ENCODE measurements at places on chromosomes 11 and 22.
A peak's percentile ranks its signal among the peaks of the same experiment; 100 is the strongest.

- no peak for DNase-seq
- no peak overlapping the region for H3K4me3 ChIP-seq
- no peaks in the 10 kb centered on the region for H3K4me1 ChIP-seq
- H3K27me3 ChIP-seq = peaks cover 27% of the 10 kb centered on the region
- H3K36me3 ChIP-seq = no peaks in the 10 kb centered on the region
These were observed 2.7 kb upstream of the ANO3 start for GRCh38 chr11:26329206-26329605.

DNA sequence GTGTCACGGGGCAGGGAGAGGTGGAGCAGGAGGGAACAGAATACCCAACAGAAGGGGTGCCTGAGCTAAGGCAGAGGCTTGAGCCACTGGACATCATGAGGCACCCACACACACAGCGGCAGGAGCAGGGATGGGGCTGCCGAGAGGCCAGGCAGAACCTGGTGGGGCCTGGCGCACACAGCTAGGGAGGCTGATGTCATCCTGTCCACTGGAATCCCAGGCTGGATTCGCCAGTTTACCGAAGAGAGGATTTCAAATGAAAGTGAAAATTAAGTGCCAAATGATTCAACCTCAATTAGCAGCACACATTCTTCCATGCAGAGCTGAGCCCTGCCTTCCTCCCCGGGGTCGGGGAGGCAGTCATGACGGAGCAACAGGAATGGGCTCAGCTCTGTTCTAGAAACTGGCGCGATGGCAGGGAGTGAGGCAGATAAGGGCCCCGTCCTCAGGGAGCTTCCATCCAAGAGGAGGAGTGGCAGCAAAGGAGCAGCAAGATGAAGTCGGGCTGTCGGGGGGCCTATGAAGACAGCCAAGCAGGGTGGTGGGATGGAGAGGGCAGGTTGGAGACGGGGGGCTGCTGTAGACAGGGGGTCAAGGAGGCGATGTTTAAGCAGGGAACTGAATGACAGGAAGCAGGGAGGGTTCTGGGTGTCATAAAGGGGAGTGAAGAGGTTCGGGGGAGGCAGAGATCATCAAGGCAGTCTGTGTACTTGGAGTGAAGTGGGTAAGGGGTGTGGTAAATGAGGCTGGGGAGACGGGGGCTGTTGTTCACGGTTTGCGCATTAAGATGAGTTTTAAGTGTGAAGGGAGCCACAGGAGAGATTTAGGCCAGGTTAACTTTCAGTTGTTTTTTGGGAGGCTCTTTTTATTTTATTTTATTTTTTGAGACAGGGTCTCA lies 6.4 kb downstream of the RAC2 start:
- H3K27me3 ChIP-seq = no peaks in the 10 kb centered on the region
- H3K27ac ChIP-seq = peak overlapping the region; percentile 20
- H3K4me3 ChIP-seq = no peak overlapping the region
- no peak for DNase-seq
- H3K4me1 ChIP-seq = no peaks in the 10 kb centered on the region

- peaks cover 22% of the 10 kb centered on the region for H3K4me1 ChIP-seq
- no peak for DNase-seq
- peak overlapping the region; percentile 97 for H3K27ac ChIP-seq
These were observed 1.4 kb downstream of the FDX1 start for GRCh38 chr11:110431051-110431672.

DNA sequence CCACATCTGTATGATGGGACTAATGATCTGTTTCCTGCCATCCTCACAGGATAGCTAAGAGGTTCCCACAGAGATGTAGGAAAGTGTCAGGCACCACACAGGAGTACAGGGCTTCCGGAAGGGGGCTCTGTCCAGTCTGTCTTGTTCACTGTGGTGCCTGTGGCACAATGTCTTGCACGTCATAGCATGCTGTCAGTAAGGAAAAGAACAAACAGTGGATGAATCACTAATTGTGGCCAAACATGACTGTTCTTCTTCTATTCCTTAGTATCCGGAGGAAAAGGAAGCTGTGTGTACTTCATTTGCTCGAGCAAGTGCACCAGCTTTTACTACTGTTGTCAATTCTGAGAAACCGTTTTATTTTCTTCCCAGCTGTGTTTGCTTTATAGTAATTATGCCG lies 73.4 kb upstream of the YWHAH start:
- H3K4me1 ChIP-seq = no peaks in the 10 kb centered on the region
- no peak overlapping the region for H3K4me3 ChIP-seq
- DNase-seq = peak; percentile 33
- H3K36me3 ChIP-seq = no peaks in the 10 kb centered on the region
- H3K27me3 ChIP-seq = no peaks in the 10 kb centered on the region

- no peak for DNase-seq
- no peaks in the 10 kb centered on the region for H3K36me3 ChIP-seq
- no peak overlapping the region for H3K4me3 ChIP-seq
- no peaks in the 10 kb centered on the region for H3K4me1 ChIP-seq
- no peak overlapping the region for H3K27ac ChIP-seq
These were observed 17.6 kb upstream of the LIN7C start for GRCh38 chr11:27524155-27524554.

DNA sequence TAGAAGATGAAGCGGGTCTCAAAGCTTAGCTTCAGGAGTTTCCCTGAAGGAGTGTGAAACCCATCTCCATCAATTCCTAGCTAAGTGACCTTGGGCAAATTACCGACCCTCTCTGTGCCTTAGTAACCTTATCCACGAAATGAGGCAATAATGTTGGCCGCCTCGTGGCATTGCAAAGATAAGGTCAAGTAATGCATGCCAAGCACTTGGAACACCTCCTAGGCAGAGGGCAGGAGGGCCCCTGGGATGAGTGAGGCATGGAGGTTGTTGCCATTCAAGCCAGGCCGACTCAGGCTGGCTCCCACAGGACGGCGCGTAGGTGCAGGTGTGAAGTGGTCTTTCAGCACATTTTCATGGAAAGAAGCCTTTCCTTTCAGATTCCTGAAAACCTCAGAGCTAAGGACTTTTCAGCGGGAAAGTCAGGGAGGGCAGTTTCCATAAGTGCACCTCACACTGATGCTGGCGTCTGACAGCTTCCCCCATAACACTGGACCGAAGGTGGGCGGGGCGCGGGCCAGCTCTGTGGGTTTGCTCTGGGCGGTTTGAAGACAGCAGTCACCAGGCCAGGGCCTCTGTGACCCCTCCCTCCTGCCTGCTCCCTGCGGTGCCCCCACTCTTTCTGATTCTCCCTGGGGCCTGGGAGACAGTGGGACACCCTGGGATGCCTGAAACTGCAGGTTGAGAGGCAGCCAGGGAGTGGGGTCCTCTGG lies 25.2 kb downstream of the RPS6KA4 start:
- no peaks in the 10 kb centered on the region for H3K27me3 ChIP-seq
- no peak overlapping the region for H3K27ac ChIP-seq
- DNase-seq = no peak
- H3K4me1 ChIP-seq = no peaks in the 10 kb centered on the region
- no peaks in the 10 kb centered on the region for H3K36me3 ChIP-seq

GRCh38 chr22:48234011-48234410 lies 1471.6 kb downstream of the TBC1D22A start:
- H3K27me3 ChIP-seq = no peaks in the 10 kb centered on the region
- H3K36me3 ChIP-seq = no peaks in the 10 kb centered on the region
- no peak overlapping the region for H3K27ac ChIP-seq
- no peak overlapping the region for H3K4me3 ChIP-seq
- no peak for DNase-seq
- H3K4me1 ChIP-seq = no peaks in the 10 kb centered on the region

GRCh38 chr22:22508274-22509176 lies at the start of gene ZNF280B:
ZNF280B (minus strand) TSS chr22:22508742; CDS start chr22:22489398, 19,344 bp downstream.
- H3K4me3 ChIP-seq = peak within 1 kb of the TSS; percentile 94
- H3K4me1 ChIP-seq = no peaks in the 10 kb centered on the region
- DNase-seq = peak; percentile 94
- no peaks in the 10 kb centered on the region for H3K36me3 ChIP-seq

DNA sequence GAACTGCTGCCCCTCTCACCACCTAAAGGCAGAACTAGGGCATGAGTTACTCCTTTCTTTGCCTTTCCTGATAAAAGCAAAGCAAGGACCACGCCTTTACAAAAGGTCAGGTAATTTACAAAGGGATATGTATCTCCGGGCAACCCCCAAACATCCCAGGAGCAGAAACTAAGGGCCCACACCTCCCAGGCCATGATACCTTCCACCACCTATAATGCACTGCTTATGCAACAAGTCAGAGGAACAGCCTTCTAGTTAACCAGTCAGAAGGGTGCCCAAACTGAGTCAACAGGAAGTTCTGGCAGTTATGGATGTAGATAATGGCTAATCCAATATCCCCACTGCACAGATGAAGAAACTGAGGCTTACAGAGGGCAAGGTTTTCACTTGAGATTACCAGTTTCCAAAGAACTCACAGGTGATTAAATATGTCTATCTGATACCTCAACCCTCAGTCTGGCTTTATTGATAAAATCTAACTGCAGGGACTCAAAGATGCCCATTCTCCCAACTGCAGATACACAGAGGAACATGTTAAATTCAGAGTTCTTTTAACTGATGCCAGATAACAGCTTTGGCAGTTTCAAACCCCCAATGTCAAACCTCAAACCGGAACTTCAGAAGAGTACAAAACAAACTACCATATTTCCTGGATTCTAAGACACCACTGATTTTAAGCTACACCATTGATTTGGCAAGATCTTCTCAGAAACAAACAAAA lies 16.8 kb upstream of the CASTOR1 start:
- DNase-seq = no peak
- H3K4me3 ChIP-seq = no peak overlapping the region
- peaks cover 44% of the 10 kb centered on the region for H3K4me1 ChIP-seq
- peak overlapping the region; percentile 86 for H3K27ac ChIP-seq
- H3K27me3 ChIP-seq = no peaks in the 10 kb centered on the region

- H3K4me3 ChIP-seq = no peak overlapping the region
- no peak overlapping the region for H3K27ac ChIP-seq
- H3K27me3 ChIP-seq = no peaks in the 10 kb centered on the region
- no peaks in the 10 kb centered on the region for H3K4me1 ChIP-seq
- no peak for DNase-seq
- H3K36me3 ChIP-seq = no peaks in the 10 kb centered on the region
These were observed 85.8 kb downstream of the TRMU start for GRCh38 chr22:46421267-46421666.

DNA sequence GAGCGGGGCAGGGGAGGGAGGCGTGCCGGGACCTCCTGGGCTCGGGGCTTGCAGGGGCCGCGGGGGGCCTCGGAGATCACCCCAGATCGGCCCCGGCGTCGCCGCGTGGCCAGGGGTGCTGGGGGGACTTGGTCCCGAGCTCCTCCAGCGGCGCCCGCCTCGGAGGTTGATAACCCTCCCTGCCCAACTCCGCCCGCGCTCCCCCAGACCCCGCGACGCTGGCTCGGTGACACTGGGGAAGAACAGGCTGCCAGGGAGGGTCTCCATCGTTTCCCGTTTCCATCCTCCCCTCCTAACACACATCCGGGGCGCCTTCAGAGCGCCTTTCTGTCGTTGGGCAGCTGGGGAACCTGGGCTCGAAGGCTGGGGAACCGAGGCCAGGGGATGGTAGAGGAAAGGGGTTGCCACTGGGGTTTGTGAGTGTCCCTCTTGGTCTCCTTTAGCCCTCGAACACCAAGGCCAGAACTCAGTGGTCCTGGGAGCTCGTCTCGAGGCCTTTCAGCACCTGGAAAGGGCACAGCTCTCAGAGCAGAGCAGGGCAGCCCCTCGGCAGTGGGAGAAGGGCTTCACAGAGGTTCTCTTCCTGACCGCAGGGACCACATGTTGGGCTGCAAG lies 431 bp downstream of the SLC37A2 start:
- peaks cover 44% of the 10 kb centered on the region for H3K27me3 ChIP-seq
- no peak for DNase-seq
- H3K4me1 ChIP-seq = peaks cover 5% of the 10 kb centered on the region
- peak overlapping the region; percentile 83 for H3K4me3 ChIP-seq

DNA sequence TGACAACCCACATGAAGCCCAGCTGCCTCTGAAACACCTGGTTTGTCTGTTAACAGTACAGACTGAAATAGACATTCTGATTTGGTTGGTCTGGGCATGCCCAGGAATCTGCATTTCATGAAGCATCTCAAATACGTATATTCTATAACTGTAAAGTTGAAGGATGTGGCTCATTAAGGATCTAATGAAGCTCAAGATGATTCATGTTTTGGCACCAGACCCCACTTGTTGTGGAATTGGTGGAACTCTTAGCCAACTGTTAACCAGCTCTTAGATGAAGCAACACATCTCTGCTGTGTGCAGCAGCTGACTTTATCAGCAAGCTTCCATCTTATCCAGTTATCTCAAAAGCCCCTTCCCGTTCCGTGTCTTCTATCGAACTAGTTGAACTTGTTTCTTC lies 232.2 kb downstream of the INSC start:
- H3K4me3 ChIP-seq = no peak overlapping the region
- no peak for DNase-seq
- no peaks in the 10 kb centered on the region for H3K4me1 ChIP-seq

DNA sequence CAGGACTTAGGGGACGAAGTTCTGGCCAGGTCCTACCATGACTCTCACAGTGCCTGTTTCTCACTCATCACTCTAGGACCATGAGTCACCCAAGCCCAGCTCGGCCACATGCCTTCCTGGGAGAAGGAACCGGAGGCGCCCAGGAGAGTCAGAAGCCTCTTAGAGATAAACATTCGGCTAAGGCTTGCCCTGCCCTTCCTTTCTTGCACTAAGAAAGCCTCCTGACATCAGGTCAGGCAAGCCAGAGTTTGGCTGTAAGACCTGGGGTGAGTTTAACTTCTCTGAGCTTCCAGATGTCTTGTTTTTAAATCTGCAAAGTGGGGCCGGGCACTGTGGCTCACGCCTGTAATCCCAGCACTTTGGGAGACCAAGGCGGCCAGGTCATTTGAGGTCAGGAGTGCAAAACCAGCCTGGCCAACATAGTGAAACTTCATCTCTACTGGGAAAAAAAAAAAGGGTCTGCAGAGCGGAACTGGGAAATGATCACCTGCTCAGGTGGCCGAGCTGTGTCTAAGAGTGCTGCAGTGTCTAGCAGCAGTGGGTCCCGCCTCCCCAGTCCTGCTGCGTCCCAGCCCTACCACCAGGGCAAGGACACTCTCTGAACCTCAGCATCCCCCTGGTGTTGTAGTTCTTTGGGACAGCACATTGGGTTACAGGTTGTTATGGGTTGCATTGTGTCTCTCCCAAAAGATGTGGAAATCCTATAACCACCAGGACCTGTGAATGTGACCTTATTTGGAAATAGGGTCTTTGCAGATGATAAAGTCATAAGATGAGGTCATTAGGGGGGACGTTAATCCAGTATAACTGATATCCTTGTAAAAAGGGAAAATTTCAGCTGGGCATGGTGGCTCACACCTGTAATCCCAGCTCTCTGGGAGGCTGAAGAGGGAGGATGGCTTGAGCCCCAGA lies 1.8 kb upstream of the CARS1 start:
- H3K27ac ChIP-seq = no peak overlapping the region
- no peaks in the 10 kb centered on the region for H3K27me3 ChIP-seq
- H3K4me3 ChIP-seq = no peak overlapping the region
- no peaks in the 10 kb centered on the region for H3K36me3 ChIP-seq
- peak; percentile 63 for DNase-seq
- H3K4me1 ChIP-seq = peaks cover 10% of the 10 kb centered on the region

Data from hepatocyte (in vitro differentiated cells).